Hindlimb muscle (tissue), 1 donor: ENCODE measurements at places on chromosomes 5 and 9.
A peak's percentile ranks its signal among the peaks of the same experiment; 100 is the strongest.

DNA sequence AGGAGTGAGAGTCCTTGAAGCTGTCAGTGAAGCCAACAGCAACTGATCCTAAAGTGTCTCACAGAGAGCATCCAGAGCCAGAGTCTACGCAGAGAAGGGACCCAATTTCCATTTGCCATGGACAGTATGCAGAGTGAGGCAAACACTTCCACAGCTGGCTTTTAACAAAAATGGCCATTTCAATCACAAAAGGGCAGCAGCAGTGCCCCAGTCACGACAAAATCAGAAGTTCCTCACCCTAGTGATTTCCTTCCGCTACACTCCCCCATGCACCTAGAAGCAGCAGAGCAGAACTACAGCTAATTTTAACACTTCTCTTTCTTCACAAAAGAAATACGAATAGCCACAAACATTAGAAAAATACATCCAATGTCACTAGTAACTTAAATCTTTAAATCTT is 27.9 kb downstream of the FBXW11 start:
- no peak for DNase-seq

GRCh38 chr5:132183723-132184122 is 43.9 kb downstream of the P4HA2 start:
- DNase-seq = no peak

DNA sequence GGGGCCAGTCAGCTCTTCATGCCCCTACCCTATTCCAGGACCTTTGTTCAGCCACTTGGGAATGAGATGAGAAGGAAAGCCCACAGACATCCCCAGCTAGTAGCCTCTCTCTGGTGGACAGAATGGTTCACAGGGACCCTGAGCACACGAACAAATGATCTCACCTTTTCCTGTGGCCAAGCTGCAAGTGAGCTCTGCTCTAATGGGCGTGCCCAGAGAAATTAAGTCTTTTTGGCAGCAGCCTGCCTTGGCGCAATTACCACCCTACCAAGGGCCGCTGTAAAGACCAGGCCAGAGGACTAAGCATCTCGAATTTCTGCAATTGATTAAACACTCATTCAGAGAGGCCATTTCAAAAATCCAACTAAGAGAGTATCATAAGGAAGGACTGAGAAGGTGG is 56.0 kb downstream of the WHRN start:
- no peak for DNase-seq

GRCh38 chr9:128355451-128355850 is 15.1 kb downstream of the SLC27A4 start:
- no peak for DNase-seq

DNA sequence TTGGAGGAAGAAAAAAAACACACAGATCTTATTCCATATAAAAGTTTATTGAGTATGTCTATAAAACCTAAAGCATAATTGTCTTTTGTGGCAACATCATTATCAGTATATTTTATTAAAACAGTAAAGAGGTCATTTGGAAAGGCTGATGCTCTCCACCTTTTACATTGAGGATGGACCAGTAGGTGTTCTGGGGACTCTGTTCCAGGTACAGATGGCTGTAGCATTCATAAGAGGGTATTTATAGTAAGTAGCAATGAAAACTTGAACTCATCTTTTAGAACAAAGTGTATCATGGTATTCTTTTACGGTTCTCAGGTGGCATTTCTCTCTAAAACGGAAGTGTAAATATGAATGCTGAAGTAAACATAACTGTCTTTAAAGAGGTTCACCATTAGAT is 1.8 kb downstream of the GABRA6 start:
- no peak for DNase-seq

DNA sequence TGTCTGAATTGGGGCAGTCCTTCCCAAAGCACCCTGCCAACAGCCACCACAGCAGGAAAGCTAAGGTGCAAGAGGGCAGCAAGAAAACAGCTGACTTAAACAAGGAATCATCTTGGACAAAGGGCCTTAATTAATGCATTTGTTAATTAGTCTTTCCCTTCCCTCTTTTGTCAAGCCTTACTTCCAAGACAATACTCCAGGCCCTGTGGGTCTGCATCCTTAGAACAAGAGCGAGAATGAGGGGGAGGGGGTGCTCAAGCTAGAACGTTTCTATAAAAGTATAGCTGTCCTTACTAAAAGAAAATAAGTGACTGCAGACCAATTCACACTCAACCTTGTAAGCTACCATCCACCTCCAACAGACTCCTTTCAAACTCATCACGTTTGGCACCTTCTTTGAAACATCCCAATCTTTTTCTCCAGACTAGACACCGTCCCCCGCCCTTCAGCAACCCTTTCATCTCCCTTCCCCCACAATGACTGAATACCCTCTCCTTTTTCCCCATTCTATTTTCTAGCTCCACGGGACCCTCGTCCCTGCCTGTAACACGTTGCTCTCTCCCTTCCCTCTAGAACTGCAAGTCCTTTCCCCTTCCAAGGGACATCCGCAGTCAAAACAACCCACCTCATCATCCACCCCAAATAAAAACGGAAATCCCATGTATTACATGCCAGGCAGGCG is 85.7 kb upstream of the RNF38 start:
- no peak for DNase-seq

- DNase-seq = no peak
These were observed 220.8 kb upstream of the DAPK1 start for GRCh38 chr9:87276851-87277261.

GRCh38 chr5:158255609-158256008 is 396.7 kb upstream of the CLINT1 start:
- no peak for DNase-seq

DNA sequence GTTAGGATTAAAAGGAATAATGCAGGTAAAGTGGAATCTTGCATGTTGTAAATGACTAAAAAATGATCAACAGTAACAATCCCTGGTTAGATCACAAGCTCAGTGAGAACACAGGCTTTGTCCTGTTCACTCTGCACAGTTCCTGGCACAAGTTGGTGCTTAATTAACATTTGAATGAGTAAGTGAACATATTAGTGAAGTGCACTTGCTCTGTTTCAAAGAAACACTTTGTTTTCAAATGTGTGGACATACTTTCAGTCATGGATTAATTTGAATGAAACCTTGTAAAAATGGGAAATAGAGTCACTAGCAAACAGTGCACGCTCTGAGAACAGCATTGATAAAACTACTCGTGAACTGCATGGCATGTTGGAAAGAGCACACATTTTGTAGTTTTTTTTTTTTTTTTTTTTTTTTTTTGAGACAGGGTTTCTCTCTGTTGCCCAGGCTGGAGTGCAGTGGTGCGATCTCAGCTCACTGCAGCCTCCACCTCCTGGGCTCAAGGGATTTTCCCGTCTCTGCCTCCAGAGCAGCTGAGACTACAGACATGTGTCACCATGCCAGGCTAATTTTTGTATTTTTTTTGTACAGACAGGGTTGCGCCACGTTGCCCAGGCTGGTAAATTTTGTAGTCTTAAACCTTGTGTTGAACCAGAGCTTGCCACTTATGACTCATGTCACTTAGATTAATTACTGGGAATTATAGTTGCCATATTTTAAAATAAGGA is 159.9 kb downstream of the LURAP1L start:
- no peak for DNase-seq

GRCh38 chr9:121371495-121372061 is 1.5 kb upstream of the STOM start:
- no peak for DNase-seq

DNA sequence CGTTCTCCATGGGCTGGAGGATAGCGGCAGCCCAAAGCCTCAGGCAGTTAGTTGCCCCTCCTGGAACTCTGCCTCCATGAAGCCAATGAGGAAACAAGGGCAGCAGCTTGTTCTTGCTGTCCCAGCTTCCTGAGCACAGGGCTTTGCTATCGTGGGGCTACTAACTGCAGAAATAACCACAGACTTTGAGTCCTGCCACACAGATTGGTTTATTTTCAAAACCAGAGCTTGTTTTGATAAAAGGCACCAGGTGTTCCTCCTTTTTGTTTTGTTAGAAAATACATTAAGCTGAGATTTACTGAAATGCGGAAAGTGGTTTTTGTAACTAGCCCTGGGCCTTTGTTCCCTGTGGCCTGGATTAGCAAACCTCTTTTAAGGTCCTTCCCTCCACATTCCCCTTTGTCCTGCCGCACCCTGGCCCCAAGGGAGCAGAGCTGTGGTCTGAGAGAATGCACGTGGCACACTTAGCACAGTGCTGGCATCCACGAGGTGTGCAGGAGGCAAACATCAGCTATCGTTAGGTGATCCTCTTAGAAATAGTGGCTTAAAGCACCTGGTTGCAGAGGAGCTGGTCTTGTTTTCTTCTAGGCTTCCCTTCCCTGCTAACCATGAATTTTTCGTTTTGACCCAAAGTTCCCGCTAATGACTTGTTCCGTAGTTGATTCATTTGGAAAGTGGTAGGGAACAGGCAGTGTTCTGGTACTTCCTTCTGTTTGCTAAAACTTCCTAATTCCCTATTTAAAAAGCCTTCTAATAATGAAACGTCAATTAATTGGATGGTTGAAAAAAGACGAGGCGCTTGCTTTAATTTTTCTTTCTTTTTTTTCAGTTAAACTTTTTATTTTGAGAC is 21.5 kb downstream of the MVB12B start:
- no peak for DNase-seq

GRCh38 chr5:891117-891836 is 1.3 kb downstream of the BRD9 start:
- no peak for DNase-seq

DNA sequence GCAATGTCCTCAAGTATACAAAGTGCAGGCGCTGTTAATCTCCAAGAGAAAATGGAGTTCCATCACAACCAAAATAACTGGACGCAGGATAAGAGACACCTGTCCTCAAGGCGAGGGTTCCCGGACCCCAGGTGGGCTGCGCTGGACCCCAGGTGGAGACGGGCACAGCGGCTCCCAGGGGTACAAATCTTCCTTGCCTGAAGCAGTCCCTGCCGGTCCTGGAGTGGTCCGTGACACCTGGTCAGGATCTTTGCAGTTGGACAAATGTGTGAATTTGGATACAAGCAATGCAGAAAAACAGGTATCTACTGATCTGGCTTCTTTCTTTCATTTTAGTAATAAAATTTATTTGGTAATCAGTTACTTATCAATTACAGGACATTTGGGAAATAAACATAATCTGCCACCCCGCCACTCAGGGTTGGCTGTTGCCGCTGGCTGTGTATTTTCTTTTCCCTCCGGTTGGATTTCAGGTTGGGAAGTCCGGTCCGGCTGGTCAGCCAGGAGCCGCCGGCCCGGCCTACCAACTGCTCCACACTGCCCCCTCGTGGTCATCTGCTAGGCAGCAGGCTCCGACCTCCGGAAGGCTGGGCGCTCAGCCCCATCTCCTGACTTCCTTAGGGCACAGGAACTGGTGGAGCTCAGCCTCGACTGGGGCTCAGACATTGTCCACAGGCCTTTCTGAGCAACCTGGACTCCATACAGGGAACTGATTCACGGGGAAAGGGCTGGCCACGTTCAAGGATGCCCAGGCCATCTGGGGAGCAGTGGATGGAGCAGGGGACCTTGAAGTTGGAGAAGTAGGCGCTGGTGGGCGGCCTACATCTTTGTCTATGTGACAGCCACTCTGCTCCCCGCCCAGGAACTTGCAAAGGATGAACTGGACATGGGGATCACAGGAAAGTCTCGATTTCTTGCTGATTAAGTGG is 43.4 kb downstream of the NXNL2 start:
- peak; percentile 82 for DNase-seq

DNA sequence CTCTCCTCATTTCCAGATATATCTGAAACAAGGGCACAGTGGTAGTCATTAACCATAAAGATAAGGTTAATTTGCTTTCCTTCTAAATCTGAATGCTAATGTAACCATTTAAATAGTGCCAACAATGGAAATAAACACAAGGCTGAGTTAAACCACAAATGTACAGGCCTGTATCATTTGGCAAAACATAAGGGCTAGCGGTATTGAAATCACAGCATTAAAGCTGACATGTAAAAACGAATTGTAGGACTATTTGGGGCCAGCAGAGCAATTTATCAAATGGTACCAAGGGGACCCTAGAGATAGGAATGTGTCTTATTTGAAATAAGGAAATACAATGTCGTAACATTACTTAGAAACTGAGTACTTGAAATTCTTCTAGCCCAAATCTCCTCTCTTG is 247.5 kb upstream of the RPS23 start:
- DNase-seq = no peak

DNA sequence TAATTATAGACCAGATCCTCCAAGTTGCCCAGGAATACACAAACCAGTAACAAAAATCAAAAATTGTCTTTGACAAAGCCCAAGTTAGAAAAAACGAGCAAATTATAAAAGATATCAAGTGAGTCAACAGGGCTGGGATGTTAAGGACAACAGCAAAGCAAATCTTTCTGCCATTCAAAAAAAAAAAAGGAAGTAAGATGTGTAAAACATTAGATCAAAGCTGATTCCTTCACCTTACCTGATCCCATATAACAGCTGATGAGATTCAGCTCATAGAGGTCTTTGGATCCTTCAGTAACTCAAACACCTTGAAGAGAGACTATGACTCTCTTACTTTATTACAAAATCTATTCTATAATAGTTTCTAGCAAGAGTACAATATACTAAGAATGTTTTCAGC is 100.9 kb downstream of the STRBP start:
- DNase-seq = no peak

DNA sequence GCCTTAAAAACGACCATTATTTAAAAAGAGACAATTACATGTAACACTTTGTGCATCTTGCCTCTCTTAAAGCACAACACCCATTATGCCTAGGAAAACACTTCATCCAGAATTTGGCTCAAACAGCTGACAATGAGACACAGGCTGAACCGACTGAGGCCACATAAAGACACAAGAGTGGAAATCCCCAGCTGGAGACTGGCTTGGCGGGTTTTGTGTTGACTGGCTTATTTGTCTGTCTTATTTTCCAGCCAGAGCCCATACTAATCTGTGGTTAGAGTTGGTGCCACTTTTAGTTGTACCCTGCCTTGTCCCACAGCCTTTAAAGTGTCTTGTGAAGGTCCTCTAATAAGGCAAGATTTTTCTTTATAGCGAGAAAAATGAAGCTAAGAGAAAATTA is 21.2 kb downstream of the TRIM14 start:
- no peak for DNase-seq

DNA sequence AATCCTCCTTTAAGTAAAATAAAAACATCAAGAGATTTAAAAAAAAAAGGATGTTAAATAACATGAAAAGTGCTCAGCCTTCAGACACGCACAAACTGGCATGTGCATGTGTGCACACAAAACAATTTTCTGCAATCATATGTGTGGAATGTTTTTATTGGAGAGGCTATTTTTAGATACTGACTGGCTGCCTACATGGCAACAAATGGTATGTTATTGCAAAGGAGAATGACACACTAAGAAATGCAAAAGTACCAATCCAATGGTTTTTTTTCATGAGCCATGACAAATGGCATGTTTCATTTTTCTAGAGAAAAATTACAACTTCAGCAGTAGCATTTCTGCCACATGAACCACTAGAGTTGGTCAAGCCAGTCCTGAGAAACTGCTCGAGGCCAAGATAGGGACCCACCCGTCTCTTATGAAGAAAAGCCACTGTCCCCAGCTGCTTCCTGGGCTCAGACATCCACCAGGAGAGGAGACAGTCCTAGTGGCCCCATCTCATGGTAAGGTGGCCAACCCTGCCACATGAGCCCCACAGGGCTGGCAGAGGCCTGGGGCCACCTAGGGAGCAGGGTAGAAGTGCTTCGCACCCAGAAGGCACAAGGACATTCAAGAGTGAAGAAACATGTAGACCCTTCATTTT is 116.4 kb downstream of the MYO10 start:
- no peak for DNase-seq

DNA sequence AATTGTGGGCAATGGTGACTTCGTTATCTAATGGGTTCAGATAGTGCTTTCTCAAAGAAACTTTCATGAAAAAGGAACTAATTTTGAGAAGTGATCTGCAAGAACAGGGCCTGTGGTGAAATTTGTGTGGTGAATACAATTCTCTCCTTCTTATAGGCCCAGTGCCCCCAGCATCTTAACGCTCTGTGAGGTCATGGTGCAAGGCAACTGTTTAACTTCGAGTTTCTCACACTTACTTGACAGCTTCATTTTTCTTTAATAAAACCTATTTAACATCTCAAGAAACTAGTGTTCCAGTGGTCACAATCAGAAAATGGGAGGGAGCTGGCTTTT is 69.2 kb downstream of the FAM114A2 start:
- DNase-seq = no peak
